Naive thymus-derived CD8-positive, alpha-beta T cell (primary cell): ENCODE measurements at places on chromosomes 12 and 14. TPM values are rescaled to one million over a fixed set of nuclear protein-coding genes. Genes with fewer than 3 reads are reported as not detected.

The PIWIL1 gene
- polyA plus RNA-seq = not detected

The PLA2G1B gene
- 0.77 TPM for polyA plus RNA-seq

The CCDC63 gene
- polyA plus RNA-seq = not detected

The ABHD12B gene
- polyA plus RNA-seq = not detected

The DIO3 gene
- polyA plus RNA-seq = not detected
